ENCODE measurements at places on chromosomes 3 and 15.

DNA sequence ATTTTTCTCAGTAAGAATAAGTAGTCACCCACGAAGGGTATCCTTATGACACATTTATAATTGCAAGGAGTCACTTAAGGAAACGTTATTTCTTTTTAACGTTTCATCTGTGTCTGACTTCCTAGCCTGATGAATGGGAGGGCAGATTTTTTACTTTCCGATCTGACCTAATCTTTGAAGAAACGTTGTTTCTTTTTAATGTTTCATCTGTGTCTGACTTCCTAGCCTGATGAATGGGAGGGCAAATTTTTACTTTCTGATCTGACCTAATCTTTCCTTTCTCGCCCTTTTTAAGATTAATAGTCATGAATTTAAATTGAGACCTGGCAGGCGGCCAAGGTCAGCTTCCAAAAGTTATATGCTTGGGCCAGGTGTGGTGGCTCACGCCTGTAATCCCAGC is 3.0 kb upstream of the KLHL6 start:
- DNase-seq, result no peak

- no peak for DNase-seq
These were observed 50.7 kb downstream of the MAP6D1 start for GRCh38 chr3:183774631-183775030.

GRCh38 chr15:79315623-79316328 is 4.9 kb downstream of the TMED3 start:
- DNase-seq, result no peak

- DNase-seq, result peak; percentile 53
These were observed 23.1 kb upstream of the MCCC1 start for GRCh38 chr3:183122257-183122932.

- DNase-seq, result no peak
These were observed 30.7 kb upstream of the CHST2 start for GRCh38 chr3:143088835-143089234.

GRCh38 chr3:105515372-105515771 is 148.7 kb downstream of the ALCAM start:
- DNase-seq, result no peak

GRCh38 chr3:186315581-186316354 is 46.3 kb downstream of the DGKG start:
- no peak for DNase-seq

Measured in SW480 (cell line).